Lung (tissue), 17 donors: ENCODE measurements at places on chromosomes 5 and 9.

DNA sequence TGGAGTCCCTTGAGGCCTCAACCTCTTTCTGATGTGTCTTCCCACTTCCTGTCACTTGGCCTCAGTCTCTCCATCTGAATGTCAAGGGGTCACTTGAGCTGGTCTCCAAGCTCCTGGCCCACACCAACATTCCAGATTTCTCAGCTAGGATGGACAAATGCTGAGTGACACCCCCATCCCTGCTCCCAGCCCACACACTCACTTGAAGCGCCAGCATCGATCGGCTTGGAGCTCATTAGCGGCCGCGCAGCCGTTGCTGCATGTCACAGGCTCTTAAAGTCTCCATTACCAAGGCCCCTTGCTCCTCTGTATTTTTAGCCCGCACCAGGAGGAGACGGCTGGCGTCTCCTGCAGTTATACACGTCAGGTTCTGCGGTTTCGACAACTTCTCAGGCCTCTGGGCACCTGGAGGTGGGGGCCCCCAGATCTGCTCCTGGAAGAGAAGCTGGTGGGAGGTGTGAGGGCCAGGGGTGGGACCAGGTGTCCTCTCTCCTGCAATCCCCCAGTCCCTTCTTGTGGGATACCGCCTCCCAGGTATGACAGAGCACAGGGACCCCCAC, 33.4 kb upstream of the ARAP3 start:
- no peak for DNase-seq

GRCh38 chr5:100709771-100710170, 174.6 kb downstream of the FAM174A start:
- DNase-seq = no peak

GRCh38 chr5:168449166-168449565, 37.1 kb upstream of the RARS1 start:
- DNase-seq = no peak

GRCh38 chr5:112914584-112914983, 7.4 kb downstream of the REEP5 start:
- no peak for DNase-seq

DNA sequence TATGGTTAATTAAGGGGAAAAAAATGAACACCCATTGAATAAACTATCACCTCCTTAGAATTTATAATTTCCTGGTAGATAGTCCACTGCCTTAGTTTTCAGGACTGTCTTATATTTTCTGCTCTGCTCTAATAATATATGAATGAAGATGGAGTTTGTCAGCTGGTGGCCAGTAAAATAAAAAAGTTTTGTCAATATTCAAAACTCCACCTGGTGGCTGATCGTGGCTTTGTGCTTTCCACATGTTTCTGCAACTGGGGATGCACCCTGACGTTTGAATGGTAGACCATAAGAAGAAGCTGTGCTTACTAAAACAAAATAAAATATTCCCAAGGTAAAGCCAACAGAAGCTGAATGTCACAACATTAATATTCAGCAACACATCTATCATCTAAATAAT, 286.6 kb upstream of the IZUMO3 start:
- no peak for DNase-seq

DNA sequence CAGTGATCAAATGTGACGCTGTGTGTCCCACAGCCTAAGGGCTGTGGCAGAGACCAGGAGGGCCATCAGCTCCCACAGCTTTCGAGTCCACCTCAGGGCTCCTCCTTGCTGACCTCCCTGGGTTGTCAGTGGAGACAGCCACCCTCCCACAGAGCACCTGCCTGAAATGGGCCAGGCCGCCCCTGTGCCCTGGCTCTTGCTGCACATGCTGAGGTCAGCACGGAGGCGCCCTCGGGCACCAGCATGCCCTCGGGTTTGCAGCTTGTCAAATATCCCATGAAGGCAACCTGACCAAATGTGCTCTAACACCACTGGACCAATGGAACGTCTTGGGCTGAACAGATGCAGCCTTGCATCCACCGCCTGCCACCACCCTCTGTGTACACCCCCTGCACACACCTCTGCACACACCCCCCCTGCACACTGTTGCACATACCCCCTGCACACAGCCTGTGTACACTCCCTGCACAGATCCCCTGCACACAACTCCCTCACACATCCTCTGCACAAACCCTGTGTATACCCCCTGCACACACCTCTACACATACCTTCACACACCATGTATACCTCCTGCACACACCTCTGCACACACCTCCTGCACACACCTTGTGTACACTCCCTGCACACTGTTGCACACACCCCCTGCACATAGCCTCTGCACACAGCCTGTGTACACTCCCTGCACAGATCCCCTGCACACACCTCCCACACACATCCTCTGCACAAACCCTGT, 2.0 kb upstream of the CEP72 start:
- no peak for DNase-seq

DNA sequence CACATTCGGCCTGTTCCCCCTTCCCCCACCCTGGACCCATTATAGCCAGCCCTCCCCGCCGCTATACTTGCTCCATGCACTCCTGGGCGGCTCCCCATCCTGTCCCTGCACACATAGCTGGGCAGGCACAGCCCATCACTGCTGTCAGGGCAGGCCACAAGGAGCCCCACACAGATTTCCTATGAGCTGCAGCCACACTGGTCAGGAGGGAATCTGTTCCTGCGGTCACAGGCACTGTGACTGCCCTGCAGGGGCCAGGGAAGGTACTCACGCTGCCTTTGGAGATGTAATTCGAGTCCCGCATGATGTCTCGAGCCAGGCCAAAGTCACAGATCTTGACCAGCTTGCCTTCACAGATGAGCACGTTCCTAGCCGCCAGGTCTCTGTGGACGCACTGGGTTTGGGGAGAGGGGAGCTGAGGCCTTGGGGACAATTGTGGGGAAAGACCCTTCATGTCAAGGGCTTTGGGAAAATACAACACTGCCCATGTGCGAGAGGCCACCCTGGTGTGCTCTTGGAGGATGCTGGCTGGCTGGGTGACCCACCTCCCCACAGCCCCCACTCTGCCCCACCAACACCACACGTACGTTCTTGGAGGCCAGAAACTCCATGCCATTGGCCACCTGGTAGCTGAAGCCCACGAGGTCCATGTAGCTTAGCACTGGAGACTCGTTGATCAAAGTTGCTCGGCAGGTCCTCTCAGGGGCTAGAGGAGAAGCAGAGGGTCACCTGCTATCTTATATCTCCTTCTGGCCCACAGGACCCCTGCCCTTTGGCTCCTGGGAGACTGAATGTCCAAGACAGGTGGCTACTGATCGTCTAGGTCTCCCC, 34.5 kb upstream of the CSF1R start:
- DNase-seq = no peak

DNA sequence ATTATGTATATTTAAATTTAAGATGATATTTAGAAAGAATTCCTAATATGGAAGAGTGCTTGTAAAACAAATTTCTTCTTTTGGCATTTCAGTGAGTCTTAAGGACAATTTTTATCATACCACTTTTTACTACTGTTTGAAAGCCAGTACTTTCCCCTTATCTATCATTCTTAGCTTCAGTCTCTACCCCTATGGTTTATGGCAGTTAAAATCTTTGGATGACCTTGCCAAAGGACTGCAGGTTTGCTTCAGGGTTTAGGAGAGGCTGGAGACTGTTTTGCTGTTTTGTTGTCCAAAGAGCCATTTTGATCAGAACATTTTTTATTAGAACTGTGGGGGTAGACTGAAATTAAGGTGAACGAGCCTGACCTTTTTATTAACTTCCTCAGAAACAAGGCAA, 30.8 kb downstream of the SLC38A9 start:
- no peak for DNase-seq

GRCh38 chr9:90432951-90433350, 209.7 kb downstream of the DIRAS2 start:
- DNase-seq = no peak

- no peak for DNase-seq
Observed at GRCh38 chr9:27192291-27192960, 83.4 kb downstream of the TEK start.

GRCh38 chr5:171010086-171010485, 148.3 kb downstream of the RANBP17 start:
- DNase-seq = no peak

DNA sequence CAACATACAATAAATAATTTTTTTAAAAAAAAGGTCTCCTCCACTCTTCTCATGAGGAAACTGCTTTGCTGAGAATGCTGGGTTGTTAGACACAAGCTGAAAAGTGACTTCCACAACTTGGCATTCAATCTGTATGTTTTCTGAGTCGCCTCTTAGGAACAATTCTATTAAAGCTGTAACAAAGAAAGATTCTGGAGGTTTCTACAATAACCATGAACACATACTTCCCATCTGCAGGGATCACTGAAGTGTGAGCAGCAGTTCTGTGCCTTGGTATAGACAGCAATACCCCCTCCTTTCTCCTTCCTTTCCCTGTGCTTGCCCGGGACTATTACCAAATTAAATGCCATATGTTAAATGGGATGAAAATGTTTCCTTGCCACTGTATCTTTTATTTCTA, 1.5 kb downstream of the DIRAS2 start:
- DNase-seq = no peak
